ENCODE measurements at places on chromosomes 7 and 10. TPM values are rescaled to one million over a fixed set of nuclear protein-coding genes. Genes with fewer than 3 reads are reported as not detected.

OPALIN gene
- total RNA-seq: not detected

GRCh38 chr7:154450451-154450850, 398.3 kb downstream of the DPP6 start:
- H3K4me3 ChIP-seq: no peak overlapping the region
- peaks cover 3% of the 10 kb centered on the region for H3K36me3 ChIP-seq
- no peak overlapping the region for H3K27ac ChIP-seq
- DNase-seq: no peak
- H3K4me1 ChIP-seq: no peaks in the 10 kb centered on the region

- no peaks in the 10 kb centered on the region for H3K36me3 ChIP-seq
- no peak within 1 kb of the TSS for H3K4me3 ChIP-seq
- no peak for DNase-seq
- H3K27me3 ChIP-seq: peaks cover 12% of the 10 kb centered on the region
- H3K27ac ChIP-seq: no peak within 1 kb of the TSS
Measured at GRCh38 chr7:83648464-83649241, at the start of gene SEMA3E. SEMA3E (minus strand) TSS chr7:83649139.

GRCh38 chr10:73858013-73858708, 16.2 kb downstream of the CAMK2G start:
- H3K4me1 ChIP-seq: peaks cover 63% of the 10 kb centered on the region
- peak overlapping the region; percentile 5 for H3K4me3 ChIP-seq
- no peaks in the 10 kb centered on the region for H3K27me3 ChIP-seq
- no peak for DNase-seq
- H3K27ac ChIP-seq: no peak overlapping the region

GRCh38 chr10:89163265-89163995, 43.7 kb downstream of the CH25H start:
- peak overlapping the region; percentile 57 for H3K4me3 ChIP-seq
- DNase-seq: peak; percentile 56
- peaks cover 41% of the 10 kb centered on the region for H3K27me3 ChIP-seq
- H3K27ac ChIP-seq: peak overlapping the region; percentile 76
- no peaks in the 10 kb centered on the region for H3K36me3 ChIP-seq

- H3K4me3 ChIP-seq: no peak overlapping the region
- H3K27ac ChIP-seq: no peak overlapping the region
- DNase-seq: no peak
- peaks cover 2% of the 10 kb centered on the region for H3K36me3 ChIP-seq
- H3K27me3 ChIP-seq: peaks cover 8% of the 10 kb centered on the region
- peaks cover 31% of the 10 kb centered on the region for H3K4me1 ChIP-seq
Measured at GRCh38 chr10:11397980-11398580, 213.4 kb downstream of the USP6NL start.

- no peak overlapping the region for H3K4me3 ChIP-seq
- H3K27ac ChIP-seq: no peak overlapping the region
- DNase-seq: no peak
- H3K27me3 ChIP-seq: no peaks in the 10 kb centered on the region
Measured at GRCh38 chr7:42189535-42189934, 47.5 kb downstream of the GLI3 start.

- no peak overlapping the region for H3K4me3 ChIP-seq
- DNase-seq: no peak
- H3K36me3 ChIP-seq: peaks cover 33% of the 10 kb centered on the region
- no peaks in the 10 kb centered on the region for H3K4me1 ChIP-seq
- H3K27ac ChIP-seq: no peak overlapping the region
Measured at GRCh38 chr10:13613519-13613918, 26.8 kb downstream of the PRPF18 start.

- peaks cover 6% of the 10 kb centered on the region for H3K4me1 ChIP-seq
- H3K27ac ChIP-seq: no peak overlapping the region
- no peak overlapping the region for H3K4me3 ChIP-seq
- DNase-seq: no peak
- no peaks in the 10 kb centered on the region for H3K36me3 ChIP-seq
Measured at GRCh38 chr7:21966271-21966670, 20.6 kb upstream of the CDCA7L start.

DNA sequence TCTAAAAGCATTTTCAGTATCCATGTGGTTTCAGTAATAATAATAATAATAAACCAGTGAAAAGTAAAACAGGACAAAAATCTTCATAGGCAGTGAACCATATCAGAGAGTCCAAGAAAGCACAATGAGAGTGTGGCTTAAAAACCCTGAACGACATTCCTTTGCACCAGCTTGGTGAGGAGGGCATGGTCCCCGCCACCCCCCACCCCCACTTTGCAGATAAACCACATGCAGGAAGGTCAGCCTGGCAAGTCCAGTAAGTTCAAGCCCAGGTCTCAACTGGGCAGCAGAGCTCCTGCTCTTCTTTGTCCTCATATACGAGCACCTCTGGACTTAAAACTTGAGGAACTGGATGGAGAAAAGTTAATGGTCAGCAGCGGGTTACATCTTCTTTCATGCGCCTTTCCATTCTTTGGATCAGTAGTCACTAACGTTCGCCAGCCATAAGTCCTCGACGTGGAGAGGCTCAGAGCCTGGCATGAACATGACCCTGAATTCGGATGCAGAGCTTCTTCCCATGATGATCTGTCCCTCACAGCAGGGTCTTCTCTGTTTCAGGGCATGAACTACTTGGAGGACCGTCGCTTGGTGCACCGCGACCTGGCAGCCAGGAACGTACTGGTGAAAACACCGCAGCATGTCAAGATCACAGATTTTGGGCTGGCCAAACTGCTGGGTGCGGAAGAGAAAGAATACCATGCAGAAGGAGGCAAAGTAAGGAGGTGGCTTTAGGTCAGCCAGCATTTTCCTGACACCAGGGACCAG, 172.5 kb downstream of the EGFR start:
- H3K4me3 ChIP-seq: no peak overlapping the region
- no peak for DNase-seq
- H3K36me3 ChIP-seq: no peaks in the 10 kb centered on the region
- no peaks in the 10 kb centered on the region for H3K4me1 ChIP-seq
- peaks cover 7% of the 10 kb centered on the region for H3K27me3 ChIP-seq

- no peak overlapping the region for H3K4me3 ChIP-seq
- peaks cover 6% of the 10 kb centered on the region for H3K27me3 ChIP-seq
- DNase-seq: no peak
- no peaks in the 10 kb centered on the region for H3K4me1 ChIP-seq
Measured at GRCh38 chr10:102970562-102971340, 52.7 kb downstream of the CNNM2 start.
